ENCODE measurements at places on chromosomes 4 and X. TPM values are rescaled to one million over a fixed set of nuclear protein-coding genes. Genes with fewer than 3 reads are reported as not detected.

The SUPT20HL1 gene
- polyA plus RNA-seq = not detected

The CXCL8 gene
- 1.3 TPM for polyA plus RNA-seq

The TGIF2LX gene
- not detected for polyA plus RNA-seq

The HPGD gene
- polyA plus RNA-seq = 42.5 TPM

The PPBP gene
- 1.5 TPM for polyA plus RNA-seq

The GK2 gene
- not detected for polyA plus RNA-seq

The RNF150 gene
- 5.0 TPM for polyA plus RNA-seq

The HSFX3 gene
- not detected for polyA plus RNA-seq

The PPP2R3B gene
- polyA plus RNA-seq = 14.1 TPM

The CORIN gene
- polyA plus RNA-seq = 0.75 TPM

The MFAP3L gene
- polyA plus RNA-seq = 18.4 TPM

The AMTN gene
- not detected for polyA plus RNA-seq

The VSIG1 gene
- not detected for polyA plus RNA-seq

The SMR3B gene
- polyA plus RNA-seq = not detected

The RAB41 gene
- not detected for polyA plus RNA-seq

The HNRNPDL gene
- 135 TPM for polyA plus RNA-seq

The SRPK3 gene
- polyA plus RNA-seq = 0.58 TPM

The KLKB1 gene
- 5.7 TPM for polyA plus RNA-seq

The DLG3 gene
- polyA plus RNA-seq = 14.2 TPM

The SCML1 gene
- 8.5 TPM for polyA plus RNA-seq

The FAM120C gene
- polyA plus RNA-seq = 4.2 TPM

The MTMR8 gene
- polyA plus RNA-seq = 1.3 TPM

The DGKK gene
- polyA plus RNA-seq = 0.04 TPM

The GPC3 gene
- polyA plus RNA-seq = 52.5 TPM

The PAGE4 gene
- polyA plus RNA-seq = not detected

The KCTD8 gene
- 0.62 TPM for polyA plus RNA-seq

The CDS1 gene
- polyA plus RNA-seq = 13.5 TPM

The TMEM271 gene
- not detected for polyA plus RNA-seq

The NEXMIF gene
- polyA plus RNA-seq = 0.54 TPM

The SYN1 gene
- polyA plus RNA-seq = 0.88 TPM

The ASMT gene
- not detected for polyA plus RNA-seq

The IGFBP7 gene
- polyA plus RNA-seq = 2,157 TPM

The SLC6A14 gene
- polyA plus RNA-seq = not detected

The HSFX4 gene
- polyA plus RNA-seq = not detected

The APOOL gene
- polyA plus RNA-seq = 7.2 TPM

The GPR119 gene
- polyA plus RNA-seq = not detected

The NWD2 gene
- polyA plus RNA-seq = not detected

The FABP2 gene
- not detected for polyA plus RNA-seq

The GATA1 gene
- polyA plus RNA-seq = not detected

The EDA gene
- polyA plus RNA-seq = 2.9 TPM

The TXK gene
- 0.26 TPM for polyA plus RNA-seq

The HS3ST1 gene
- 1.1 TPM for polyA plus RNA-seq

All from kidney (tissue), 22 donors.